Progenitor cell of endocrine pancreas (in vitro differentiated cells): ENCODE measurements at places on chromosomes 3 and 15.

DNA sequence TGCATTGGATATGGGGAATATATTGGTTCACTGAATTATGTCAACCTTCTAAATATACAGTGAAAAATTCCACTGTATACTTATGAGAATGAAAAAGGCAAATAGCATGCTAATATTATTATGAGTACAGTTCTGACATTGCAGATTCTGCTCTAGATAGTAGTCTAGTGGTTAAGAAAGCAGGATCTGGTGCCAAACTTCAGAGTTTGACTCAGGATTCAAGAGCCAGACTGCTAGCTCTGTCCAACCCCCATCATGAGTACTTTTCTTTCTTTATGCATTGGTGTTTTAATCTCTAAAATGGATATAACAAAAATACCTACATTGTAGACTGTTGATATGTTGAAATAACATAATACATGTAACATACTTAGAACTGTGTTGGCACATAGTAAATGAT, 57.3 kb upstream of the PLSCR4 start:
- no peak for DNase-seq

DNA sequence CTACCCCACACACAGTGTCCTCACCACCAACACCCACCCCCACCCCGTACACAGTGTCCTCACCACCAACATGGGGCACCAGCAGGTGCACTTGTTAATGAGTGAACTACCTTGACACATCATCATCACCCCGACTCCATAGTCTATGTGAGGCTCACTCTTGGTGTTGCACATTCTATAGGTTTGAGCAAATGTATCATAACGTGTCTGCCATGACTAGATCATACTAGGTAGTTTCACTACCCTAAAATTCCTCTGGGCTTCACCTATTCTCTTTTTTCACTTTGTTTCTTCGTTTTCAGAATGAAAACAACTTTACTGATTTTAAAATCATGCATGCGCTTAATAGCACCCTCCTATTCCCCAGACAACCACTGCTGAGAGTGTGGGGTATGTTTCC, 102.6 kb upstream of the SLC6A6 start:
- DNase-seq, result no peak

DNA sequence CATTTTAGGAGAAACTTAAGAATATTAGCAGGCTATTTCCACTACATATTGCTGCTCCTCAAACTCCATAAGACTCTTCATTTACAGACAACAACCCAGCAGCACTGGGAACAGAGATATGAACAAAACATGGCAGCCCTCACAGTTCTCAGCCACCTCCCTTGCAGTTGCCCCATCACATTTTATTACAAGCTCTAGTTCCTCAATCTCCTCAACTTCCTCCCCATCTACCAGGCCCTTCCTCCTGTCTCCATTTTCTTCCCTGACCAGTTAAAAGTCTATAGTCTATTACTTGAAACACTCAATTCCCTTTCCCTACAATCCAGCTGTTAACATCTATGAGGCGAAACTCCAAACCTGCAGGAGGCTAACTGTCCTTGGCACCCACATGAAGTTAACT, 412.5 kb downstream of the TBC1D5 start:
- DNase-seq, result no peak

DNA sequence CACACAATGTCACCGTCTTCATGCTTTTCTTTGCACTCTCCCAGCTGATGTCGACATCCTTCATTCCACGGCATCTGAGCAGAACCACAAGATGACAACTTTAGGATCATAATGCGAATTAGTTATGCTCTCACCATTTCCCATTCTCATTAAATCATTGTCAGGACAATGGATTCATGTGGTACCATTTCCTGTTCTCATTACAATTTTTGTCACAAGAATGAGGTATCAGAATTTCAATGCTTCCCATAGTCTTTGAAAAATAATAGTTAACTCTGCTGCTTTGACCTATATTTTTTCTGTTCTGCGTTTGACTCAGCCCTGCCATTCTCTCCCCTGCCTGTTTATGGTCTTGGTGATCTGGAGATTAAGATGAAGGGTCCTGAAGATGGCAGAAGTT, 175.7 kb upstream of the MDFIC2 start:
- DNase-seq, result no peak

DNA sequence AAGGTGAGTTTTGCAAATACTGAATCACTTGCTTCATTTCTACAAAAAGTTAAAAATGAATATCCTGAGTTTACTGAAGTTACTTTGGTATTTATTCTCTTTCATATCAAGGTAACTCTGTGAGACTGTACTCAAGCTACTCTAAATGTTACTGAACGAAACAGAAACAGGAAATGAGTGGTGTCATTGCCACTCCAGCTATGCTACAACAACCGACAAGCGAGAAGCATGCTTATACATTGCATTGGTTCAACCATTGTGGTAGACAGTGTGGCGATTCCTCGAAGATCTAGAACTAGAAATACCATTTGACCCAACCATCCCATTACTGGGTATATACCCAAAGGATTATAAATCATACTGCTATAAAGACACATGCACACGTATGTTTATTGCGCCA, 313.2 kb upstream of the THBS1 start:
- no peak for DNase-seq

DNA sequence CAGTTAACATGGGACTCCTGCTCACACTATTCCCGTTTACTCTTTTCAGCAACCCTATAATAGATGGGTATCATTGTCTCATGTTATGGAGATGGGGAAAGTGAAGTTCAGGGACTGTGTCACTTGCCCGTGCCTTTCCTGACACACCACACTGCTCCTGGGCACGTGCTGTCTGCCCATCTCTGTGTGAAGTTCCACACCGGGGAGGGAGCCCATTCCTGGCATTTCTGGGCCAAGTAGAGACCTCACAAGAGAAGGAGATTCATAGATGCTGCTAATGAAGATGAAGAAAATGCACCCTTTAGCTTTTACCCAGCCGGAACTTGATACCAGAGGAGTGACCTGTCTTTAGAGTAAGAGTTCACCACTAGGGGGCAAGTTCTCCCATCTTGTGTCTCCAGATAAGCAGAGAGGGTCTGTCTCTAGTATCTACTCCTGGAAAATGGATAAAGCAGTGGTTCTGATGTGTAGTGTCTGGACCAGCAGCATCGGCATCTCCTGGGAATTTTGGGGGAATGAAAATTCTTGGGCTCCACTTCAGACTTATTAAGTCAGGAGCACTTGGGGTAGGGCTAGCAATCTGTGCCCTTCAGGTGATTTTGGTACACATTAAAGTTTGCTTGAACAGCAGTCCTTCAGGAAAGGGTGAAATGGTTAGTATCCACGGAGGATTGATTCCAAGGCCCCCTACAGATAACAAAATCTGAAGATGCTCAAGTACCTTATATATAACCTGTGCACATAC, 2.0 kb upstream of the TOPBP1 start:
- no peak for DNase-seq

GRCh38 chr3:7086417-7086816, 225.5 kb downstream of the GRM7 start:
- DNase-seq, result no peak

DNA sequence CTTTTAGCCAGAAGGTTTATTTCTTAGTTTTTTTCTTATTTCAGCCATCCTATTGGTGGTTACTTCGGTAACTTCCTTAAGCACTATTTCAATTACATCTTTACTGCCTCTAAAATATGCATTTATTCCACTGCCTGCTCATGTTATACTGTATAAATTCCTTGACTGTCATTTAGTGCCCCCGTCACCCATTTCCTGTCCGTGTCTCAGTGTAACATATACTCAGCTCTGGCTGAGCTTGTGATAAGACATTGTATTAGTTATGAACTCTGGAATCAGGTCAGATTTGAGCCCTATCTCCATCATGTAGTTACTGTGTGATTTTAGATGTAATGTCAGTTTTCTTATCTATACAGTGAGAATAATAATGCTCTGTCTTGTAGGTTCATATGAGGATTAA, 24.2 kb downstream of the PIAS1 start:
- no peak for DNase-seq

- no peak for DNase-seq
Observed at GRCh38 chr3:45758871-45759270, 37.5 kb downstream of the SLC6A20 start.

DNA sequence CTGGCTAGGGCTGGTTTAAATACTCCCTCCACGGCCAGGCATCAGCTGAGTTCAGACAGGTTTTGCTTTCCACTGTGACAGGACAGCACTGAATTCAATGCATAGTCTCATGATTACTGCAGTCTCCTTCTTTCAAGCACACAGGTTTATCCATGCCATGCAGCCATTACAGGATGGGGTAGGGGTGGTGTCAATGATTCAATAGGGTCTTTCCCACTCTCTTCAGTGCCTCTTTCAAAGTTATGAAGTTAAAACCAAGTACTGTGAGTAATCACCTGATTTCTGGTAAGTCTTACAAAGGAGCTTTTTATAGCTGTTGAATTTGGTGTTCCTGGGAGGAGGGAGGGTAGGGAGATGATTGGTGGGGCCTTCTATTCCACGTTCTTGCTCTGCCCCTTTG, 47.2 kb downstream of the TMEM212 start:
- no peak for DNase-seq

- no peak for DNase-seq
Observed at GRCh38 chr3:100465892-100466777, 26.3 kb upstream of the TMEM45A start.

DNA sequence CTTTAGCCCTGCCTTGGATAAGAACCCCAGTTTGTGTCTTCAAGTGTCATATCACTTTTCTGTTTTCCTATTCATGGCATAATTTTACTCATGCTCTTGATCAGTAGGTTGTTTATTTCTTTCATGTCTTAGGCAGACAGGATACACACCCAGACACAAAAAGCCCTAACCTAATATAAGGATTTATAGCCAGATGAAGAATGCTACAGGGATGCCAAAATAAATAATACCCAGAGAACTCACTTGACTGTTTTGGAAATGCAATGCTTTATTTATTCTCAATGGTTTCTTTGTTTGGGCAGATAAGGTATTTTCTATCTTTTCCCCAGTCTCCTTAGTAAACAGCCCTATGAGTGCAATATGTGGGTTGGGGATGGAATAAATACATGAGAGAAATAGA, 424.0 kb upstream of the PDZRN3 start:
- no peak for DNase-seq

DNA sequence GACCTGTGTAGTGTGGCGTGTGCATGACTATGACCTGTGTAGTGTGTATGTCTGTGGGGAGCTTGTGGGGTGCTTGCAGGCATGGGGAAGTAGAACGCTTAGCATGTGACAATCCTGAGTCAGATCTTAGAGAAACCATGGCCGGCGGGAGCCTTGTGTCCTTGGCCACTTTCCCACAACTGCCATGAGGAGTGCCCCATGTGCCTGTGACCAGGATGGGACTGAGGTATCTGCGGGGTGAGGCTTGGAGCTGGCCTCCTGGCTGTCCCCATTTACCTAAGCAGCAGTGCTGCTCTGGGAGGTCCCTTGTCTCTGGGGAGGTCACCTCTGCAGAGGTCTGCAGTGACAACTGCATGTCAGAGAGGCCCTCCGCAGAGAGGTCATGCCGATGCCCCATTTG, 23.6 kb downstream of the TRPM1 start:
- no peak for DNase-seq

- no peak for DNase-seq
Observed at GRCh38 chr15:63066272-63066671, 23.7 kb downstream of the TPM1 start.

GRCh38 chr3:55122312-55122711, 194.5 kb upstream of the LRTM1 start:
- DNase-seq, result no peak

GRCh38 chr15:101556273-101556672, 66.8 kb upstream of the PCSK6 start:
- DNase-seq, result no peak

DNA sequence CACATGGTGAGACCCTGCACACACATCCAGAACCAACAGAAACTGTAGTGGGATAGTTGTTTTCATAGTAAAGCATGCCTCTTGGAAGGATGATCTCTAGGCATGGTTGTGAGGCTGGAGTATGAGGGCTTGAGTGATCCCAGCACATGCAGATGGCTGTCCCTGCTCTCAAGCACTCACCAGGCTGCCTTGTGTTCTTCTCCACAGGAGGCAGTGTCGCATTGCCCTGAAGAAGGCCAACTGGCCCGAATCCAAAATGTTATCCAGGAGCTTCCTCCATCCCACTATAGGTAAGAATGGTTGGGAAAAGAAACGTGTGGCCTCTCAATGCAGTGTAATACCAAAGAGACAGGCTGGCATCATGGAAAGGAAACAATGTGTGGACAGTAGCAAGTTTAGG, 82.7 kb downstream of the TMEM39A start:
- DNase-seq, result no peak

- DNase-seq, result no peak
Observed at GRCh38 chr3:53044371-53044710, 1.5 kb downstream of the SFMBT1 start.
